ENCODE measurements at places on chromosomes 4 and X.

DNA sequence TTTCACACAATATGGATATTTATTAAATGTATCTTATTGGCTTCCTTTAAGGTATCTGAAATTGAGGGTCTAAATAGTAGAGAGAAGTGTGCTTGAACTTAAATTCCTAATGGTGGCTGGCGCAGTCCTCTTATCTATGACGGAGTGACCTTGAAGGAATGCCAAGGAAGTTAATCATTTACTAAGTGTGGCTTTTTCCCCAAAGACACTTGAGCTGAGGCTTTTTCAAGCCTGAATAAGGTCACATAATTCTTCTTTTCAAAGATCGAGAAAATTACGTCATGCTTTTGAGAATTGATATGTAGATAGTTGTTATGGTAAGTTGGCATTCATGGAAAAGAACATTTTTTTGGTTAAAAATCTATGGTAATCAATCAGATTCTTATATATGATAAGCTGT lies 11.7 kb upstream of the PRPS2 start:
- DNase-seq = no peak

DNA sequence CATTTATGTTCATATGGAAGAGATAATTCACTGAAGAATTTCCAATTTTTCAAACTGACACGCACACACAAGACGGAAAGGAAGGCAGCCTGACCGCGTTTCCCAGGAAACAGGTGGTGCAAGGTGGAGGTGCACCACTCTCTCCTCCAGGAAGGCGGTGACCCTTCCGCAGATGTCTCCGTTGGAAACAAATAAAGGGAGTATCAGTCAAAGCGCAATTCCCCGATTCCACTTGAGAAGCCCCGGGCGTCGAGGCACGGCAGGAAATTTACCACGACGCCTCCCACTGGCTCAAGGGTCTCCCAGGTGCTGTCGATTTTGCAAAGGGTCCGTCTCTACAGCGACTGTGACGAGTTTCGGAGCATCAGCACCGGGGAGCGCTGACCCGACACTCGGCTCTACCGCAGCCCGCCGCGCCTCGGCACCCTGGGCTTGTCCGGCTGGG lies 770 bp upstream of the TIGD2 start:
- no peak for DNase-seq

GRCh38 chr4:90757534-90758060 lies 630.4 kb downstream of the CCSER1 start:
- no peak for DNase-seq

- no peak for DNase-seq
Measured at GRCh38 chrX:2320580-2321327, 180.0 kb downstream of the DHRSX start.

GRCh38 chr4:53355930-53356521 lies 9.8 kb downstream of the SCFD2 start:
- no peak for DNase-seq

DNA sequence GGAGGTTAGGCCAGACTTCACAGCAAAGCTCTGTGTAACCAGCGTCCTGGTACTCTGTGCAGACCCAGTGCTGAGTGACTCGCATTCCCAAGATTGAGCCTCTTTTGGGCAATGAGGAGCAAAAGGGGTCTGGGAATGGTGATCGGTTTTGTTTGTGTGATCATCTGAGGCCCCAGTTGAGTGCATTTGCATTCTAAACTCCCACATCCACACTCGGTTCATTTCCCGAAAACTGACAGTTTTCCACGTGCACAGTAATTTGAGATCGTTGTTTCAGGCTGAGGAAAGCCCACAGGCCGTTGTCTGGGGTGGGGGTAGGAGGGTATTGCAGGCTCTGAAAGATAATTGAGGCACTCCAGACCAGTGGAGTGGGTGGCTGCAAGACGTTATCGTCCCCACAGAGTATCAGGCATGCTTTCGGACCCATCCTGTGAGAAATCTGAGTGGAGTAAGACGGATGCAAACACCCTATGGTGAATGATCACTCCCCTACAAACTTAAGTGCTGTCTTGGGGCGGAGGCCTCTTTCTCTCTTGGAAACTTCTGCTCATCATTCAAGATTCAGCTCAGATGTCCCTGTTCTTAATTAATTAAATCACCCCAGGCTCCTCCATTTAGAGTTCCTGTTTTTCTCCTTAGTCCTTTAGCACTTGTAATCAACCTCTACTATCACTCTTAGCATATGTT lies 96.1 kb downstream of the AFF1 start:
- peak; percentile 35 for DNase-seq

GRCh38 chrX:103806862-103807474 lies 25.1 kb downstream of the RAB9B start:
- no peak for DNase-seq

- no peak for DNase-seq
Measured at GRCh38 chr4:109365939-109366338, 63.5 kb upstream of the COL25A1 start.

GRCh38 chr4:99960648-99961047 lies 10.6 kb upstream of the H2AZ1 start:
- no peak for DNase-seq

GRCh38 chrX:82711457-82711856 lies 796.6 kb upstream of the POU3F4 start:
- DNase-seq = no peak

DNA sequence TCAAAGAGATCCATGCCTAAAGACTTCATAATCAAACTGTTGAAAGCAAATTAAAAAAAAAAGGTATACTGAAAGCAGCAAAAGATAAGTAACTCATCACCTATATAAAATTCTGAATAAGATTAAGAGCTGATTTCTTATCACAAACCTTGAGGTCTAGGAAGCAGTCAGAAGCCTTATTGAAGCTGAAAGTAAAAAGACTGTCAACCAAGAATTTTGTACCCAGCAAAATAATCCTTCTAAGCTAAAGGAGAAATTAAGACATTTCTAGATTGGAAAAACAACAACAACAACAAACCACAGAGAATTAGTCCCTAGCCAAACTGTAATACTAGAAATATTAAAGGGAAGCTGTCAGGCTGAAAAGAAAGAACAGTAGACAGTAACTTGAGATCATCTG lies 622.9 kb downstream of the PCDH7 start:
- DNase-seq = no peak

DNA sequence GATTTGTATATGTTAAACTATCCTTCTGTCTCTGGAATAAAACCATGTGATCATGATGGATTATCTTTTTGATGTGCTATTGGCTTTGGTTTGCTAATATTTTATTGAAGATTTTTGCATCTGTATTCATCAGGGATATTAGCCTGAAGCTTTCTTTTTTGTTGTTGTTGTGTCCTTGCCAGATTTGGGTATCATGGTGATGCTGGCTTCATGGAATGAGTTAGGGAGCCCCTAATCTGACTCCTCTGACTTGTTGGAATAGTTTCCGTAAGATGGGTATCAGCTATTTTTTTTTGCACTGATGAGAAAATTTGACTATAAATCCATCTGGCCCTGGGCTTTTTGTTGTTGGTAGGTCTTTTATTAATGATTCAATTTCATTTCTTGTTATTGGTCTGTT lies 45.7 kb downstream of the ATP10D start:
- DNase-seq = no peak

- DNase-seq = peak; percentile 24
Measured at GRCh38 chr4:26248647-26249046, 72.2 kb upstream of the RBPJ start.

DNA sequence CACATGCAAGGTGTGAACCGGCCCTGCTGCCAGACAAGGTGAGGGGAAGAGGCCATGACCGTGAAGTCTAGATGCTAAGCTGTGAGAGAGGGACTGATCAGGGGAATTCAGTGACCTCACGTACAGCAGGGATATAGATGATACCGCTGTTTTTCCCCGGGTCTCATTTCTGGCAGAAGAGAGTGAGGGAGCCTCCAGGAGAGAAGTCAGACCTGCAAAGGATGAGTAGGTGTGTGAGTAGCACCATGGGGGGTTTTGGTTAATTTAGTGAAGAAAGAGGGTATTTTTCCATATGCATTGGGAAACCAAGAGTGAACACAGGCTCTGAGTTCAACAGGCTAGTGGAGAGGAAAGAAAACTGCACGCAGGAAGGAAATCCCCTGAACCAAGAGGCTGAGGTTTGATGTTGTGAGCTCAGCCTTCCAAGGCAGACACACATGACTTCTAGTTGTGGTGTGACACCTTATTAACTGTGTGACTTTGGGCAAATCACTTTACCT lies 127.6 kb upstream of the GATB start:
- DNase-seq = no peak

- DNase-seq = no peak
Measured at GRCh38 chrX:113586281-113586898, 745.8 kb upstream of the AMOT start.
